ENCODE measurements at places on chromosomes 11 and 22.

- DNase-seq = no peak
These were observed 133.1 kb downstream of the CTTN start for GRCh38 chr11:70531281-70532065.

DNA sequence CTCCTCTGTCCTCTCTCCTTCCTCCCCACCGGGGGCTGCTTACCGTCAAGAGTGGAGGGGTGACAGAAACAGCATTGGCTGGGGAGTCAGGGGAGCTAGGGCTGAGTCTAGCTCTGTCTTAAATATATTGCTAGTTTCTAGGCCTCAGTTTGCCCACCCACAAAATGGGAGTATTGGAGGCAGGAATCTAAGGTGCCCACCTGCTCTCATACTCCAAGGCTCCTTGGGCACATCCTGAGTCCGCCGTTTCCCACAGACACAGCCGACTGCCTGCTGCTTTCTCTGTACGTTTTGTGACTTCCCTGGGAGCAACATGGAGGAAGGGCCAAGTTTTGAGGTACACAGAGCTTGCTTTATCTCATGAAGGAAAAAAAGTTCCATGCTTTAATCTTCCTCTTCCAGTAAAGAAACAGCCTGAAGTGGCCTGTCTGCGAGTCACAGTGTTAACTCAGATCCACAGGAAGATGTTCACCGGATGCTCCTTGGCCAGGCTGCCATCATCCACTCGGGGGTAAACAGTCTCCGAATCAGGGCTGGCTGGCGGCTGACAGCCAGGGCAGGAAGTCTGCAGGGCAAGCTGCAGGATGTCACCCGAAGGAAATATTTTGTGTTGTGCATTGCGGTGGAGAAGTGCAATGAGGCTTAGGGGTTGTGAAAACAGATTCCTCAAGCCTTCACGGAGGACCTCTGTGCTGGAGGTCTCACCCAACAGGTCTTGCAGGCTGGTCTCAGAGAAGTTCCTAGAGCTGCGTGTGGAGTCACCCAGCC lies 11.0 kb upstream of the CERK start:
- DNase-seq = peak; percentile 65

- no peak for DNase-seq
These were observed 33.2 kb upstream of the FBLN1 start for GRCh38 chr22:45469281-45470073.

DNA sequence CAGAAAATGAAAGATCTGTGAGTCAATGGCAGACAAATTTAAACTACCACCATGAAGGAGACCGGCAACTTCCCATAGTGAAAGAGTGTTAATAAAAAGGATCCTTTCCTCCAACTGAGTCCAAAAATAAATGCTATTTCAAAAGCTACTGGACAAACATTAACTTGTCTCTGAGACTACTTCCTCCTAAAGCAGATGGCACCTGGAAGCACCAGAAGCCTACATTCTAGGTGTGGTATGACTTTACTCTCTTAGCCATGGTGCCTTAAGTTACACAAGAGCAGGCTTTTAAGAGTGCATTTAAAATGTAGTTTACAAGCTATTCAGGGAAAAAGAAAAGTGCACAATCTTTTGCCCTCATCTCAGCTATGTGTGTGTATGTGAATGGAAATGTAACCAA lies 2.5 kb downstream of the ARHGAP32 start:
- DNase-seq = no peak

GRCh38 chr11:72446929-72447769 lies 12.8 kb upstream of the CLPB start:
- peak; percentile 62 for DNase-seq

DNA sequence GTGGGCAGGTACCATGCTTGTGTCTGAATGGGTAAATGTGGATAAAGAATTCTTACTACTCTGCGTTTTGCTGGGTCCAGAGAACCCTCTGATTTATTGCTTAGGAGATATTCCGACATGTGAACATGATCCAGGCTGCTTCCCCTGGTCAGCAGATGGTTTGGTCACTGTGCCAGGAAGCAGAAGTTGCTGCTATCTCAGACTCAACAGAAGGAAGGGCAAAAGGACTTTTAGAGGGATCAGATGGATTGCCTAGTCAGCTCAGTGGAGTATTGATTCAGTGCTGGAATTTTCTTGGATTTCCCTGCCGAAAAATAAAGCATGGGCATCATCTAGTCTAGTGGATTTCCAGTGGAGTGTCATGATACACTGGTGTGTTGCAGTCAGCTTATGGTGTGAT lies 440.1 kb downstream of the NTM start:
- DNase-seq = no peak
